ENCODE measurements at places on chromosomes 5 and 9.

DNA sequence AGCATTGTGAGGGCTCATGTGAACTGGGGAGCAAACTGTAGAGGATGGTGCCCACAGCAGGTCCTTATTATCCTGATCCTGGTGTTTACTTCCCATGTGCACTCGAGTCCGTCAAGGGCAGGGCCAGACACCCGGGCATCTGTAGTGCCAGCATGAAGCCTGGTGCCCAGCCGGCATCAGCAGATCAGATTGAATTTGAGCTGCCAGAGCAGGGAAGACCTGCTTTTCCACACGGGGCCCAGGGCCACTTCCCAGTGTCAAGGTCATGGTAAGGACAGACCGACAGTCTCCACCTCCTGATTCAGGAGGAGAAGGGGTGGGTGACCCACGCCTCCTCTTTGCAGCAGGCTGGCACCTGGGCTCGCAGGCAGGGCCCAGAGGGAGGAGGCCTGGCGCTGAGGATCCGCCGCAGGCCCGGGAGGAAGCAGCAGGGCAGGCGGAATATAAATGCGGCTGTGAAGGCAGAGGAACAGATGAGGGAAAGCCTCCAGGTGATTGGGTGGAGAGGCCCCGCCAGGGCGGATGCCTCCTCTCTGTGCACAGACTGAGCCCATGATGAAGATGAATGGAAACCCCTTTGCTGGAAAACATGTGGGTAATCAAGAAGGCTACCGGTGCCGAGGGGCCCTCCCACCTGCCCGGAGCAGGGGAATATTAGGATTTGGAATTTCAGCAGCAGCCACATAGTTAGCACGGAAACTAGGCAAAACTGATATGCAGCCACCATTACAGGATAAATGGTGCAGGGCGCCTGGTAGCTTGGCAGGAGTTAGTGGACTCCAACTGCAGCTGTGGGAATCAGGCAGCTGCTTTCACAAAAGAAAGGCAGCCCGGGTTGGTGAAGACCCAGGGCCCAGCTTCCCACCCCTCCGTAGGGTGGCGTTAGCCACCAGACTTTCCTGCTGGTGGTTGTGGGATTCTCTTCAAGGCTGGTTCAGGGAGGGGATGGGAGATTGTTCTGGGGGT, 114.9 kb downstream of the GAPVD1 start:
- DNase-seq = no peak

GRCh38 chr9:33306037-33306436, 15.7 kb downstream of the NFX1 start:
- no peak for DNase-seq

- DNase-seq = no peak
These were observed 114.3 kb upstream of the EPB41L4A start for GRCh38 chr5:112533362-112533761.

DNA sequence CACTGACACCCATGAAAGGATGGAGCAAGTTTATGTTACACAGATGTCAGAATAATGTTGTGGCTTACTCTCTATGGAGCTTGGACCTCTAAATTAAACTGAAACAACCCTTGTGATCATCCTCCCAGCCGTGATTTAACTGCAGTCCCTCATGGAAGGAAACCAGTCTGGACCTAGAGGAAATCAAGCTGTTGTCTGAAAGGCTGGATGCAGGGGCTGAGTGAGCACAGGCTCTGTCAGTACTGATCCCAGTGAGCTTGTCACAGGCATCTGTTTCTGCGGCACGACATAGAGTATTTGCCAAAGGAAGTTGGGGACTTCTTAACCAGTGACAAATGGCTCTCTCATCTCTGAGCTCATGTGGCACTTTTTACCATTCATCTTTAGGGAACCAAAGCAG, 282.9 kb upstream of the MAP3K1 start:
- no peak for DNase-seq

DNA sequence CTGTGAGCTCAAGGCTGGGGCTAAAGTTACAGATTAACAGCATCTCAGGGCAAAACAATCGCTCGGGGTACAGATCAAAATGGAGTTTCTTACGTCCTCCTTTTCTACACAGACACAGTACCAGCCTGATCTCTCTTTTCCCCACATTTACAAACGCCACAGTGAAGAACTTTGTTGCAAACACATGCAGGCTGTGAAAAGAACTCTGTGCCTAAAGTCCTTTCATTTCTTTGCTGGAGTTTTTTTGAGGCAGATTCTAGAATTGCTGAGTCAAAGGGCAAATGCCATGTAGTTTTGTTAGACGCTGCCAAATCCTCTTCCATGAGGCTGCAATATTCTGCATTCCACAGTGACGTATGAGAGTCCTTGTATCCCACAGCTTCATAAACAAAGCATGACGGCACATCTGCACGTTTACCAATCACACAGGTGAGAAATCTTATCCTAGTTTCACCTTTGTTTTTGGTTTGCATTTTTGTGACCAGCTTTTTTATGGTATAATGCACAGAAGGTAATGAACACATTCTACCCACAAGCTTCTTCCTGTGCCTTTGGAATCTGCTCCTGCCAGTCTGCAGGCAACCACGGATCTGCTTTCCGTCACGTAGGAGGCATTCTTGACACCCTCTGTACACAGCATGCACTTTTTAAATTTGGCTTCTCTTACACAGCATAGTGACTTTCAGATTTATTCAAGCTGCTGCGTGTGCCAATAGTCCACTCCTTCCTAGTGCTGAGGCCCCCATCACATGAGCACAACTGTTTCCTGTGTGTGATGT, 44.6 kb upstream of the LPCAT1 start:
- no peak for DNase-seq

DNA sequence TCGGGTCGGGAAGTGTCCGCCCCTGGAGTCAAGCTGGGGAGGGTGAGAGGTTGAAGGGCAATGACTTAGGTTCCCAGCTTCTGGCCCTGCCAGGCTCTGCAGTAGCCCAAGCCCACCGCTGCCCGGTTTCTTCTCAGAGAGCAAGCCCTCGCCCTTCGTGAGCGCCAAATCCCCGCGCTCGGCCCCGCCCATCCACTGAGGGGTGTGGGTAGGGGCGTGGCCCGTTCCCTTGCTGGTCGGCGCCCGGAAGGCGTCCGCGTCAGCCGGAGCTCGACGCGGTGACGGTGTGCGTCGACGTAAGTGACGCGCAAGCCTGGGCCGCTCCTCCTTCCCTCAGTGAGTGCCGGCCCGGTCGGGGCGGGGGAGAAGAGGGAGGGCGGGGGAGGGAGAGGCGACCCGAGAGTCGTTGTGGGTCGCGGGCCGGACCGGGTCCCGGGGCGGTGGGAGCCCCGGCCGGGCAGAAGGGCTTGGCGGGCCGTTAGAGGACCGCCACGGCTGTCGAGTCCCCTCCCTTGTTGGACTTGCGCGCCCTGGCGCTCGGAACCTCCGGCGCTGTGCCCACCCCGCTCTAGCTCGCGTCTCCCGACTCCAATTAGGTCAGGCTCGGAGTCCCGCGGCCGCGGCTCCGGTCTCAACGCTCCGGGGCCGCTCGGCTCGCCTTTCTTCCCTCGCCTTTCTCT, 659 bp downstream of the ZNF131 start:
- DNase-seq = peak; percentile 93

DNA sequence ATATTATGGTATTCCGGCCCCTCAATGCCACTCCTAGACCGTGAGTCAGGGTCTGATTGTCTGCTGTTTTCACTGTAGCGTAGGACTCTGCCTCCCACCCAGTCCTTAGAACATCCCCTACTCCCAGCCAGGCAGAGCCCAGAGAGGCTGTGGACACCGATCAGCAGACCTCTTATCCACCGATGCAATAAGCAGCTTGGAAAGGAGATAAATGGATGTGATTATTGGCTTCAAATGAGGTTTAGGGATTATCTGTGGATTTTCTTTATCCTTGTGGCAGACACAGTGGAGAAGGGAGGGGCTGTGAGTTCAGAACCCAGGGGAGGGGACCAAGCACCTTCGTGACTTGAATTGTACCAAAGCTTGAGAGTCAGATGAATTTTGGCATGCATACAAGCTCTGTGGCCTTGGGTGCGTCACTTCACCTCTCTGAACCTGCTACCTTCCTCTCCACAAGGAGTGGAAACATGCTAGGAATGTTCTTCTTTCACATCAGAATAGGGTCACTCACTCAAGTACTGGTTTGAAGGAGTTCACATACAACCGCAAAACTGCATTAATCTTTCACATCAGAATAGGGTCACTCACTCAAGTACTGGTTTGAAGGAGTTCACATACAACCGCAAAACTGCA, 83.1 kb upstream of the CPLX2 start:
- DNase-seq = no peak

GRCh38 chr9:135787317-135787716, 85.3 kb downstream of the KCNT1 start:
- DNase-seq = no peak
